T-cell (primary cell): ENCODE measurements at places on chromosomes 16 and 17. TPM values are rescaled to one million over a fixed set of nuclear protein-coding genes. Genes with fewer than 3 reads are reported as not detected.

DNA sequence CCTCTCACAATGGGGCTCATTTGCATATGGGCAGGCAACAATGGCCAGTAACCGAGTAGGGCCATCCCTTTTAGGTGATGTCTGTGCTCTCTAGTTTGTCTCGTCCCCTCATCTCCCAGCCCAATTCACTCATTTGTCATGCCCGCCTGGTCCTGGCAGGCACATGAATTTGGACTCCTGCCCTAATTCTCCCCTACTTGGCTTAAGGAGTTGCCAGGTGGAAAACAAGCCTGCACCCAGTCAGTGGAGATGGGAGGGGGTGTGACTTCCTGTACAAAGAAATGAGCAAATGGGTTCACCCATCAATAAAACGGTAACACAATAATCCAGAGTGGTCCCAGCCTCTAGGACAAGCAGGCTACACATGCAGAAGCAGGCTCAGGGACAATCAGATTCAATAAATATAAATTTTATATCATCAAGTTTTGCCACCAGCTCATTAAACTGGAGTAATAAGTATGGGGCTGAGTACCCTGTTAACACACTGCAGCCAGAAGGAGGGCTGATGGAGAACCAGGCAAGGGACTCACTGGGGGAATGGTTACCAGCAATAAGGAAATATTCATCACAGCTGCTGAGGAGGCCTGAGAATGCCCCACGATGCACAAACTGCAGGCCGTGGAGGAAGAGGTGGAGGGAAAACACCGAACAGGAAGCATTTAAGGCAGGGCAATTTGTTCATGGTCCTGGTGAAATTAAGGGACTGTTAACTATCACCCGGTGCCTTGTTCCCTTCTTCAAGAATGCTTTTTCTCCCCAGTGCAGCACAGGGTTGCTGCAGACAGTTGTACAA is 84.4 kb upstream of the GPRC5B start:
- no peaks in the 10 kb centered on the region for H3K4me1 ChIP-seq
- no peaks in the 10 kb centered on the region for H3K36me3 ChIP-seq
- no peak overlapping the region for H3K27ac ChIP-seq
- no peak for DNase-seq
- no peak overlapping the region for H3K4me3 ChIP-seq

DNA sequence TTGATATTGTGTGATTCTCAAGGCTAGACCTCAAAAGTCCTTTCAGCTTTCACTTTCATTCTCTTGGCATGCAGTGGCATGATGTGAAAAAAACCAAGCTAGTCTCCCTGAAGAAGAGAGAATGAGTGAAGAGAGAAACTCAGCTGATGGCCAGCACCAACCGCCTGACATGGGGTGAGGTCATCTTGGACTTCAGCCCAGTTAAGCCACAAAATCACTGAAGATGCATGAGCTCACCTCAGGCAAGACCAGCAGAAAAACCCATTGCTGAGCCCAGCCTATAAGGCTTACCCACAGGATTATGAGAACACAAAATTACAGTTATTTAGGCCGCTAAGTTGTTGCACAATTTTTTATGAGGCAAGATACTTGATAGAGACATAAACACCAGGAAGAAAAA is 496.5 kb downstream of the TOX3 start:
- no peak overlapping the region for H3K27ac ChIP-seq
- H3K27me3 ChIP-seq = no peaks in the 10 kb centered on the region
- DNase-seq = no peak
- H3K36me3 ChIP-seq = no peaks in the 10 kb centered on the region
- no peak overlapping the region for H3K4me3 ChIP-seq

GRCh38 chr16:30660424-30661261 is 2.4 kb downstream of the FBRS start:
- no peaks in the 10 kb centered on the region for H3K27me3 ChIP-seq
- H3K4me3 ChIP-seq = peak overlapping the region; percentile 90
- H3K27ac ChIP-seq = peak overlapping the region; percentile 88
- H3K4me1 ChIP-seq = peaks cover 22% of the 10 kb centered on the region
- peaks cover 60% of the 10 kb centered on the region for H3K36me3 ChIP-seq
- DNase-seq = peak; percentile 91

DNA sequence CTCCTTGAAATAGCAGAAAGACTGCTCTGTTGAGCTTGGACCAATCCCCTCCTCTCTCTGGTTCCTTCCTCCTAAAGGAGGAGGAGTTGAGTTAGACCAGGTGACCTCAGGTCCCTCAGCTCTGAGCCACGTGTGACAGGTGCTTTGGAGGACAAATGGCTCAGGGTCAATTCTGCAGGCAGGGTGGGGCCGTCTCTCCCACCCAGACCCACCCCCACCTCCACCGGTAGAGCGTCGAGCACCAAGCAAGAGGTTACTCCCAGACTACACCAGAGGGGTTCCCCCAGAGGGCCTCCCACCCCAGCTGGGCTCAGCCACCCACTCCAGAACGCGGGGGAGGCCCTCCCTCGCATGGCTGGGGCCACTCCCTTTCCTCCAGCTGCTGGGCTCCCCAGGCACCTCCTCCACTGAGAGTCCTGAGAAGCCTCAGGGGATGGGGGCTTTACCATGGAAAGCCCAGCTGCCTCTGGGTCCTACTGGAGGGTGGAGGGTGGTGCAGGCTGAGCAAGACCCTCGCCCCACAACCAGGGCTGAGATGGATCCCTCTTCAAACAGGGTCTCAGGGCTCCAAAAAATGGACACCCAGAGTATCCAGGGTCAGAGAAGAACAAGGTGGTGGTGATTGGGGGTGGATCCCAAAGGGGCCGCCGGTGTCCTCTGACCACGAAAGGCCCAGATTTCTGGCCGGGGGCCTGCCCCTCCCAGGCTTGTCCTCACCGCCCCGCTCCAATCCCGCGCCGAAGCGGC is 7.6 kb downstream of the MYO1C start:
- H3K36me3 ChIP-seq = peaks cover 2% of the 10 kb centered on the region
- peak; percentile 38 for DNase-seq
- H3K4me1 ChIP-seq = peaks cover 12% of the 10 kb centered on the region
- no peaks in the 10 kb centered on the region for H3K27me3 ChIP-seq

DNA sequence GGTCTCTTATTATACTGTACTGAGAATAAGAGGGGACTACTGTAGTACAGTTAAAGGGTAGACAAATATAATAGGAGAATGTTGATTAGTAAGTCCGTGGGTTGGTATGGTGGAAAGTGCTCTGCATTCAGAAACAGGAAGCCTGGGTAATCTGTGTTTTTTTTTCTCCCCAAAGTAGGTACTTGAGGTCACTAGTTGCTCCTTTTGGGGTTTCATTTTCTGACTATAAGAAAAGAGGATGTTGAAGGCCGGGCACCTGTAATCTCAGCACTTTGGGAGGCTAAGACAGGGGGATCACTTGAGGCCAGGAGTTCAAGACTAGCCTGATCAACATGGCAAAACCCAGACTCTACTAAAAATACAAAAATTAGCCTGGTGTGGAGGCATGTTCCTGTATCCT is 42.0 kb upstream of the MMD start:
- no peaks in the 10 kb centered on the region for H3K4me1 ChIP-seq
- no peak overlapping the region for H3K4me3 ChIP-seq
- H3K36me3 ChIP-seq = no peaks in the 10 kb centered on the region
- DNase-seq = no peak

DNA sequence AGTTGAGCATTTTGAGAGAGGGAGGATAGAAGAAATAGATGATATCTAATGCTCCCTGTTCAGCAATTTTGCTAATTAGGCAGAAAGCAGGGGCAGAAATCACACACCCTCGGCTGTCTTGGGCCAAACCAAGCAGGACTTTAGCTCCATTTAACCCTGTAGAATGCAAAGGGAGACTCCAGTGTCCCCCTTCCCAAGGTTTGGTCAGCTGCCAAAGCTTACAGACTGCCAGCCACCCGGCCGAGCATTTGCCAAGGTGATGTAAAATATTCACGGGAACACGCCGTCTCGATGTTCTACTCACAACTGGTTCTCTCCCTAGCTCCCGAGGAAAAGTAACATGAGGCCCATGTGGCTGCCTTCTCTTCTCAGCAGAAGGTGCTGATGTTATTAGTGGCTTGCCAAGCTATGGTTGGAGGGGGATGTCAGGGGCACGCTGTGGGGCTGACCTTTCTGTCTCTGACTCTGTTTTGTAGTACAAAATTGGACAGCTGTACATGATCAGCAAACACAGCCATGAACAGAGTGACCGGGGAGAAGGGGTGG is 155.3 kb downstream of the PITPNC1 start:
- no peak overlapping the region for H3K4me3 ChIP-seq
- peaks cover 17% of the 10 kb centered on the region for H3K4me1 ChIP-seq
- no peak overlapping the region for H3K27ac ChIP-seq
- H3K36me3 ChIP-seq = peaks cover 32% of the 10 kb centered on the region
- no peaks in the 10 kb centered on the region for H3K27me3 ChIP-seq
- no peak for DNase-seq

GRCh38 chr17:7056386-7056785 is 12.5 kb upstream of the SLC16A11 start:
- H3K4me3 ChIP-seq = no peak overlapping the region
- H3K4me1 ChIP-seq = no peaks in the 10 kb centered on the region
- DNase-seq = no peak
- no peaks in the 10 kb centered on the region for H3K36me3 ChIP-seq
- H3K27ac ChIP-seq = no peak overlapping the region
- no peaks in the 10 kb centered on the region for H3K27me3 ChIP-seq

DNA sequence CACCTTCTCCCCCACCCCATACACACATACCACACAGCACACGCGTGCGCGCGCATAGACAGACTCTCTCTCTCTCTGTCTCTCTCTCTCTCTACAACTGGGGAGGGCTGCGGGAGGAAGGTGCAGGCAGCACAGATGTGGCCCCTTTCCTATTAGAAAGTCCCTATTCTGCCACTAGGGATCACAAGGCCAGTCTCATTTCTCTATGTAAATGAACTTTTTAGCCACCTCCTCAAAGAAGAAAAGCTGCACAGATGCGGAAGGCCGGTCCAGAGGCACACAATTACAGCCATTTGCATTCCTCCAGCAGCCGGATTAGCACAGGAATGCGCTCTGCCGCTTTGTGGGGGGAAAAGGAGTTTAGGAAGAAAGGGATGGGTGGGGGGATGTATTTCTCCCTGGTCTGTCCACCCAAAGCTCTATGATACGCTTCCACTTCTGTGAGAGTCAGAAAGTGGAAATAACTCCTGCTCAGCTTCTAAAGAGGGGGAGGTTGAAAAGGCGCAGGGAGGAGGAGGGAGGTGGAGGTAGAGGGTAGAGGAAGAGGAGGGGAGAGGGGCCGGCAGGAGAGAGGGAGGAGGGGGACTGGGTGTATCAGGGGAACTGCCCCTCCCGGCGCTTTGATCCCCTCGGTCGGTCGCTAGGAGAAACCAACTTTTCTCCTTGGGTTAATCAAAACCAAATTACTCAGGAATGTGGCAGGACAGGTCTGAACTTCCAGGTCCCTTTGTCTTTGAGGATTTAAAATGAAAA is 11.7 kb downstream of the ZFHX3 start:
- H3K36me3 ChIP-seq = no peaks in the 10 kb centered on the region
- H3K4me3 ChIP-seq = no peak overlapping the region
- H3K27ac ChIP-seq = no peak overlapping the region
- H3K27me3 ChIP-seq = peaks cover 36% of the 10 kb centered on the region

DNA sequence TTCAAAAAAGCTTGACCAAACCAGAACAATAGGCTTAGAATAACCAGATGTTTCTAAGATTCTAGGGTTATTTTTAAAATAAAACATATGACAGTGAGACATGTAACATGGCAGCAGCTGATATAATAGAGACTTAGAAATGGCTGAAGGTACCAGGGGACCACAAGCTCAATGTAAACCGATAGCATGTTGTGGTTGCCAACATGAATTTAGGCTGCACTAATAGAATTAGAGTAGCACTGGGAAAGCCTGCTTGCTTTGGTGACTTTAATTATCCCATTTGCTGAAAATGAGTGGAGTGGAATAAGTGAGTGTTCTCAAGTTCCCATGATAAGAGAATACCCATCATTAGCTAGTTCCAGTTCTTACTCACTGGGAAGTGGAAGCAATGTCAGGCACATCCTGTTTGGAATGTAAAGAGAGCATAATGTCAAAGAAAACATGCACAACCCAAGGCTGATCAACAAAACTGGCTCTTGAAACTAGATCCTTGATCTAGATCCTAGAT is 621.2 kb upstream of the CDH5 start:
- no peak overlapping the region for H3K4me3 ChIP-seq
- H3K4me1 ChIP-seq = no peaks in the 10 kb centered on the region
- peaks cover 3% of the 10 kb centered on the region for H3K27me3 ChIP-seq

DNA sequence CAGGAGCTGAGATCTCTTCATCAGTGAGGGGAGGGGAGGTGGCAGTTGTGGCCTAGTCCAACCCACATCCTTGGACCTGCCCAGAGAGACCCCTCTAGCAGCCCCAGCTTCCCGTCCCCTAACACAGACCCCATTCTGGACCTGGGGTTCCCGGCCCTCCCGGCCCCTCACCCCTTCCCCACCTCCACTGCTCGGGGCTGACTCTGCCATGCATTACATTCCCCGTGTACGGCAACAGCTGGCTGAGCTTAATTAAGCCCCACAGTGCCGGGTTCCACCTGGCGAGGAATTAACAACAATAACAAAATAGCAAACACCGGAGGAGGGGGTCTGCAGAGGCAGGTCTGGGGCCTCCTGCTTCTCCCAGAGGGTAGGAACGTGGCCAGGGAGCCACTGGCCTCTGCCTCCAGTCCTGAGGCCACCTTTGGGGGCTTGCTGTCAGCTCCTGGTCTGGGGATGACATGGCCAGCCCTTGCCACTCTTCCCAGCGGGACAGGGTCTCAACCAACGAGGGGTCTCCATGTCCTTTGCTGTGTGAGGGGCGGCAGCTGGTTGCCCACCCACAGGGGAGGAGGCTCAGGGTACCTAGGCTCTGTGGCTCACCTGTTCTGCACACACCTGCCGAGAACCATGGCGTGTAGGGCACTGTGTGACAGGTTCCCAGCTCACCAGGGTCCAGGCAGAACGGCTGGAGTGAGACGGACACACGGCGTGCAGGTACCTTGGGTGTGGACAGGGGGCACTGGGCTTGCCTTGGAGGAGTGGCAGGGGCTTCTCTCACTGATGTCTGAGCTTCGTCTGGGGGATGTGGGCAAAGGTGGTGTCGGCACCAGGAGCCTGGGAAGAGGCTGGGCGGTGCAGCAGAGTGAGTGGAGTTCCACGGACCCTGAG is 46.9 kb upstream of the CBFA2T3 start:
- H3K4me1 ChIP-seq = no peaks in the 10 kb centered on the region
- no peaks in the 10 kb centered on the region for H3K36me3 ChIP-seq
- DNase-seq = no peak
- no peak overlapping the region for H3K27ac ChIP-seq

DNA sequence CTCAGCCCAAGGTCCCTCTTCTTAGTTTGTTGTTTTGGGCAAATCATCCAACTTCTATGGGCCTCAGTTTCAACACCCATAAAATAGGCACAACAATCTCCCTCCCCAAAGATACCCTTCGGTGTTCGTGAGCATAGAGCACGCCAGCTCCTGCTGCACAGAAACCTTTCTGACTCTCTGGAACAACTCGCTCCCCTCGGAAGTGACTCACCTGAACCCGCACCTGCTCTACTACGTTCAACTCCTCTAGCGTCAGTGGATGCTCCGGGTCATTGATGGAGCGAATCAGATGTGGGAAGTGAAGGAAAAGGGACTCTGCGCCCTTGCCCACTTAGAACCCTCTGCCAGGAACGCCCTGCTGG is 445 bp downstream of the CIAO2B start:
- H3K27me3 ChIP-seq = no peaks in the 10 kb centered on the region
- peaks cover 52% of the 10 kb centered on the region for H3K4me1 ChIP-seq
- peak overlapping the region; percentile 72 for H3K4me3 ChIP-seq
- peaks cover 26% of the 10 kb centered on the region for H3K36me3 ChIP-seq
- DNase-seq = no peak

PTX4 gene
- not detected for total RNA-seq

KRT31 gene
- total RNA-seq = not detected

EMP2 gene
- total RNA-seq = not detected

CSH2 gene
- not detected for total RNA-seq

LITAFD gene
- not detected for total RNA-seq
